ENCODE measurements at places on chromosomes 4 and X.

- no peak for DNase-seq
These were observed 116.3 kb downstream of the UNC5C start for GRCh38 chr4:95432466-95432865.

GRCh38 chr4:134132086-134132783 lies 69.4 kb downstream of the PABPC4L start:
- DNase-seq, result no peak

GRCh38 chr4:48949086-48949485 lies 37.0 kb upstream of the CWH43 start:
- DNase-seq, result no peak

- no peak for DNase-seq
These were observed 58.9 kb upstream of the RAI2 start for GRCh38 chrX:17919896-17920446.

DNA sequence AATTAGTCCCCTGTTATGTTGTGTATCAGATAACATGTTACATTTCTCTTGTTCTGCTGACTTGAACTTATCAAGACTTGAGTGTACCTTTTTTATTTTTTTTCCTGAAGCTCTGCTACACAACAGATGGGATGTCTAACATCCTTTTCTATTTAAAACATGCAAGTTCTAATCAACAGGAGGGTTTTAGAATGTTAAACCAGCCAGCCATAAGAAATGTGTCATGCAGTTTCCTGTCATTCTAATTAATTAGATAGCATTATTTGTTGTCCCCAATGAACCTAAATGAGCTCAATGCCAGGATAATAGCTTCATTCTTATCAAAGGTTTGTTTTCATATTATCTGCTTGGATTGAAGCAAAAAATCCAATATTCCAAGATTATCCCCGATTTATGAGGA lies 958.2 kb downstream of the PCDH7 start:
- no peak for DNase-seq

GRCh38 chr4:128347930-128348660 lies 60.5 kb upstream of the PGRMC2 start:
- no peak for DNase-seq

GRCh38 chr4:26204911-26205370 lies 115.9 kb upstream of the RBPJ start:
- peak; percentile 82 for DNase-seq

- DNase-seq, result no peak
These were observed 5.3 kb downstream of the COPS4 start for GRCh38 chr4:83040269-83040668.

- no peak for DNase-seq
These were observed 130.2 kb downstream of the SH2D1A start for GRCh38 chrX:124476562-124476961.

- no peak for DNase-seq
These were observed 16.0 kb upstream of the RBM3 start for GRCh38 chrX:48558271-48558670.

All from muscle of leg (tissue), 16 donors.